ENCODE measurements at places on chromosomes 2 and 18. TPM values are rescaled to one million over a fixed set of nuclear protein-coding genes. Genes with fewer than 3 reads are reported as not detected.

The LONRF2 gene
- under 0.01 TPM for total RNA-seq

The CCDC141 gene
- not detected for total RNA-seq

The AOX1 gene
- 76.4 TPM for total RNA-seq

GRCh38 chr2:1731447-1731962 lies 12.8 kb downstream of the PXDN start:
- DNase-seq: peak; percentile 77
- H3K36me3 ChIP-seq: no peaks in the 10 kb centered on the region
- peak overlapping the region; percentile 45 for H3K4me3 ChIP-seq
- no peaks in the 10 kb centered on the region for H3K27me3 ChIP-seq
- peaks cover 53% of the 10 kb centered on the region for H3K4me1 ChIP-seq
- peak overlapping the region; percentile 99 for H3K27ac ChIP-seq

- H3K27me3 ChIP-seq: no peaks in the 10 kb centered on the region
- no peak for DNase-seq
- H3K36me3 ChIP-seq: no peaks in the 10 kb centered on the region
- H3K27ac ChIP-seq: no peak overlapping the region
- H3K4me3 ChIP-seq: no peak overlapping the region
These were observed 531.2 kb upstream of the VRK2 start for GRCh38 chr2:57515366-57515765.

GRCh38 chr2:188571543-188572303 lies 280.0 kb downstream of the GULP1 start:
- no peak overlapping the region for H3K27ac ChIP-seq
- H3K36me3 ChIP-seq: no peaks in the 10 kb centered on the region
- peaks cover 5% of the 10 kb centered on the region for H3K4me1 ChIP-seq
- no peak for DNase-seq
- H3K4me3 ChIP-seq: no peak overlapping the region

DNA sequence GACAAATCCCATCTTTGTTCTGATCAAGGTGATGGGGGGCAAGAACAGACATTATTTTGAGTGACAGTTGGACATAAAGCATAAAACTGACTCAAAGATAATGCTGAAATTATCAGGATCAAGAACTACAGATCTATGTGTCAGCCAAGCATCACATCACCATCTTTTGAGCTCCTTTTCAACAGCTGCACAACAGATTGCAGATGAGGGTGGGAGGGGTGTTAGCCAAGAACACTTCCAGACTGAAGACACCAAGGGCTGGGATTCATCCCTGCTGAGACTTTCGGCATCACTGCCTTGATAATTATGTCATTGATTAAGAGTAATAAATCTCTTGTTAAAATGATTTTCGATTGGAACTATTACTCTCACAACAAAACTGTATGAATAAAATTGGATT lies 191.5 kb upstream of the NETO1 start:
- H3K27ac ChIP-seq: no peak overlapping the region
- H3K36me3 ChIP-seq: no peaks in the 10 kb centered on the region
- no peak for DNase-seq
- H3K4me1 ChIP-seq: no peaks in the 10 kb centered on the region
- no peak overlapping the region for H3K4me3 ChIP-seq

GRCh38 chr2:216286616-216287231 lies 85.6 kb downstream of the MARCHF4 start:
- peaks cover 9% of the 10 kb centered on the region for H3K4me1 ChIP-seq
- DNase-seq: no peak

GRCh38 chr18:39751161-39751560 lies 2185.6 kb upstream of the CELF4 start:
- no peak overlapping the region for H3K4me3 ChIP-seq
- H3K36me3 ChIP-seq: no peaks in the 10 kb centered on the region
- H3K27me3 ChIP-seq: no peaks in the 10 kb centered on the region
- no peak for DNase-seq
- no peak overlapping the region for H3K27ac ChIP-seq
- no peaks in the 10 kb centered on the region for H3K4me1 ChIP-seq

GRCh38 chr2:240561325-240561971 lies 1.3 kb downstream of the DUSP28 start:
- peaks cover 43% of the 10 kb centered on the region for H3K4me1 ChIP-seq
- H3K27me3 ChIP-seq: no peaks in the 10 kb centered on the region
- peaks cover 3% of the 10 kb centered on the region for H3K36me3 ChIP-seq
- peak overlapping the region; percentile 92 for H3K27ac ChIP-seq
- DNase-seq: no peak
- H3K4me3 ChIP-seq: peak overlapping the region; percentile 83

GRCh38 chr18:7452331-7452730 lies 114.8 kb upstream of the PTPRM start:
- H3K36me3 ChIP-seq: no peaks in the 10 kb centered on the region
- no peak overlapping the region for H3K4me3 ChIP-seq
- H3K27me3 ChIP-seq: no peaks in the 10 kb centered on the region
- H3K4me1 ChIP-seq: no peaks in the 10 kb centered on the region
- DNase-seq: peak; percentile 77
